H1 (cell line): ENCODE measurements at places on chromosomes 1 and 21. TPM values are rescaled to one million over a fixed set of nuclear protein-coding genes. Genes with fewer than 3 reads are reported as not detected.

ERVH48-1 gene
- 14.9 and 17.7 TPM in 2 replicates for total RNA-seq

VHLL gene
- total RNA-seq = not detected in 2 replicates

FTCD gene
- total RNA-seq = 3.3 and 6.0 TPM in 2 replicates

DNALI1 gene
- total RNA-seq = 9.5 and 11.3 TPM in 2 replicates

ZNF692 gene
- 38.4 and 39.7 TPM in 2 replicates for total RNA-seq
